ENCODE measurements at places on chromosomes 5 and 9.

DNA sequence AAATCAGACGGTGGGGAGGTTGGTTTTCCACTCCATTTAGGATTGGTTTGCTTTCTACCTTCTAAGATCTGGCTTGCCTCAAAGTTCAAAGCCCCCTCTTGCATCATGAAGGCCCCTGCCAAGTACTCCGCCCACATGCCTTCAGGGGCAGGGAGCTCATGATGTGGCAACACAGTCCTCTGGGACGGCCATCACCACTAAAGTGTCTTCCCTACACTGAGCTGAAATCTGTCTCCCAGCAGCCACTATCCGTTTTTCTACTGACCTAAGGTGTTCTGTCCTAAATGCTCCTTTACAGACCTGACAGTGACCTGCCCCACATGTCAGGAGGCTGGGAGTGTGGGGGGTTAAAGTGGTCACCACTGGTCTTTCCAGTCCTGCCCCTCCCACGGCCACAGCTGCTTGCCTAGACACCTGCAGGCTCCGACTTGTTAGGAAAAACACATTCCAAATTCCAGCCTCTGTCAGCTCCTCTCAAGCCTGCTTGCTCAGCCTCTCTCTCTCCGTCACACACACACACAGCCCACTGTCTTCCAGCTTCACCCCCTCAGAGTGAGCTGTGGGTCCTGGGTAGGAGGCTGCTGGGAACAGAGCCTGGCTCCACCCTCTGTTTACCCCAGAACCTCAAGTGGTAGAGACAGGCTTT lies 44.9 kb downstream of the SHB start:
- DNase-seq, result no peak

DNA sequence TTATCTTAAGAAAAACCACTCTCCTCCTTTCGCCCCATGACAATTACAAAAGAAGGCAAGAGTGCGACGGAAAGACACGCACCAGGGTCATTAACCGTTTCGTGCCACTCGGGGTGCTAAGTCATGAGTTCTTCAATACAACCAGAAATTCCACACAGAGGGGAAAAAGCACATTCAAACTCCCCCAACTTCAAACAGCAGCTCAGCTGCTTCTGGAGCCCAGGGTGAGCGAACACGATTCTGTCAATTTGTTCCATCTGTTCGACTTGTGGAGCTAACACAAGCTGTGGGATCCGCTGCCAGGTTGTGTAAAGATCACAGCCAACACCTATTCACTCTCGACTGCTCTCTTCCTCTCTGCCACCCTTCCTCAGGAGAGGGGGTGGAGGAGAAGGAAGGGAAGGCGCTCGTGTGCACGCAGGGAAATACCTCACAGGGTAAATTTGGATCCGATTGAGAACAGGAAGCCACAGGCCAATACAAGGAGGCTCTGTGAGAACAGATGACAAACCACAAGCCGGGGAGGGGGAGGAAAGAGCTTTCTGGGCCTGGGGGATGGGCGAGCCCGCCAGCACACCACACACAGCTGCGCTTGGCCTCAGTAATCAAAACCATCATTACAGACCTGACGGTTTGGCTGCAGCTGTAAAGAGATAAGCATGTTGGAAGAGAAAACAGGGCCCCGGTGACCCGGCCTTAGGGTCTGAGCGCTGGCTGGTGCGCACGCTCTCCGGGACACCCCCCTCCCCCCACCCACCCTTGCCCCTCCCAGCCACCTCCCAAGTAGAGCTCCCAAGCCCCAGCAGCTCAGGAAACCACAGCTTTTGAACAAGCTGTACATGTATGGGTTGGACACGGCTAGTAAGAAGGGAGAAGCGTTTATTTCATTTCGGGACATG lies 54.3 kb downstream of the PTCH1 start:
- peak; percentile 24 for DNase-seq

GRCh38 chr5:169299663-169300467 lies 1.1 kb downstream of the SLIT3 start:
- no peak for DNase-seq

GRCh38 chr5:123358751-123359150 lies 64.5 kb downstream of the CEP120 start:
- DNase-seq, result no peak

- no peak for DNase-seq
Observed at GRCh38 chr9:98438666-98439065, 183.2 kb upstream of the TBC1D2 start.

DNA sequence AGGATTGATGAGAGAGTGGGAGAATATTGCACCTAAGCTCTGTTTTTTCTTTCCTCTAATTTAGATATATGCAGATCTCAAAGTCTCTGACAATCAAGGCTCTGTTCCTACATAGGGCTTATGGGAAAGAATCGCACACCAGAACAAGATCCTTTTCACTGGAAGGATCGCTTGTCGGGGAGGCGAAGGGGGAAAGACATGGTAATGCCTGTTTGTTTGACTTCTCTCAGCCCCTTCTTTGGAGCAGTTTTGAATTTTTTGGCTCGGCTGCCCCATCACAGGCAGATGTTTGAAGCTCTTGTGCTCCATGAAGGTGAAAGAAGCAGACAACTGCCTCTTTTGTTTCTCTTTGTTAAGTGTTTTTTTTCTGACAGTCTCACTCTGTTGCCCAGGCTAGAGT lies 599.9 kb upstream of the ZNF608 start:
- no peak for DNase-seq

GRCh38 chr5:150623152-150623877 lies 17.1 kb upstream of the SYNPO start:
- no peak for DNase-seq

- no peak for DNase-seq
Observed at GRCh38 chr9:125407432-125407973, 145.9 kb downstream of the GAPVD1 start.

- no peak for DNase-seq
Observed at GRCh38 chr9:133875131-133875530, 117.0 kb downstream of the VAV2 start.

GRCh38 chr9:136943291-136944211 lies 987 bp downstream of the FBXW5 start:
- DNase-seq, result no peak

GRCh38 chr5:123752552-123753179 lies 240.7 kb downstream of the CSNK1G3 start:
- no peak for DNase-seq

DNA sequence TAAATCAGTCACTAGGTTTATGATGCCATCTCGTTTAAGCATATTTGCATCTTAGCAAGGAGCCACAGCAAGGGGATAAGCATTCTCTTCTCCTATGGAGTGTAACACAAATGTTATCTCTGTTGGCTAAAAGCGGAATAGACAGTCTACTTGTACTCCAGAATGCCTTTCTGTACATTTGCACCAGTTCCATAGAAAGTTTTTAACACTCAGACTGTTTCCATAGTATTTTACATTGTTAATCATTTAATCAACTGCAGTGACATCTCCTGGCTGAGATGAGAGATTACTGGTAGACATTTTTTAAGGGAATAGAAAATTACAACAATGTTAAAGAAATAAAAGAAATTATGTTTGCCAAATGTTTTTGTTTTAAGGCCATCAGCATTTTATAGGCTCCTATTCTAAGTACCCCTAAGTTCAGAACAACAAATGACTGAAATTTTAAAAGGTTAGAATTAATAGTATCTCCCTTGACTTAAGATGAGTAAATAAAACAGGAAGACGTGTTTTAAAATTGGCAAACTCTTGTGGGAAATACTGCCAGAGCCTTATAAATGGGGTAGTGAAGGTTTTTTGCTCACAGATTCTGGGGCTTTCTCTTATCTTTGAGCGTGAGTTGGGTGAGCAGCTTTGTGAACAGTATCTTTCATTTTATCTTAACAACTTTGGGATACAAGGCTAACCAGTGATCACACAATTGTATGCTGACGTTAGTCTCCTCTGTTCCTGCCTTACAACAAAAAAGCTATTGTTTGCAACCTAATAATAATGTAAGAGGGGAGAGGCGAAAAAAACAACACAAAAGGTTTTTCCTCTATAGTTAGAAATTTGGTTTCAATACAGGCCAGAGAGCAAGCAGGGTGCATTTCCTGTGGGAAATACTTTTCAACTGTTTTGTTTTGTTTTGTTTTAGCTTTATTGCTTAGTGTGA lies 294.3 kb downstream of the FBXL7 start:
- DNase-seq, result no peak
